ENCODE measurements at places on chromosomes 11 and 22.
A peak's percentile ranks its signal among the peaks of the same experiment; 100 is the strongest.

- no peak for DNase-seq
Measured at GRCh38 chr22:46430961-46431838, 95.7 kb downstream of the TRMU start.

DNA sequence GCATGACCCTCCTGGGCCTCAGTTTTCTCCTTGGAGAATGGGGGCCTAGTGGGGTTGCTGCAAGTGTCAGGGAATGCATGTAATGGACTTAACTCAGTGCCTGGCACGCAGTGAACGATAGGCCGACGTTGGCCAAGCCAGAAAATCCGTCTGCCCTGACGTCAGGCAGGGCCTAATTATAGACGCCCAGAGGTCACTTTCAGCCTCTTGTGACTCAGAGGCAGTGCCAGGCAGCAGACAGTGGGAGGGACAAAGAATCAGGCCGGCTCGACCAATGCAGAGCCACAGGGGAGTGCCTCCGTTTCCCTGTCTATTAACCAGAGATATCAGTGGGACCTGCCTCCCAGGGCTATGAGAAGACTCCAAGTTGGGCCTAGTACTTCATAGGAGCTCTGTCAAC is 115.0 kb downstream of the MN1 start:
- no peak for DNase-seq

- DNase-seq, result no peak
Measured at GRCh38 chr22:38270091-38270992, 2.5 kb downstream of the TMEM184B start.

DNA sequence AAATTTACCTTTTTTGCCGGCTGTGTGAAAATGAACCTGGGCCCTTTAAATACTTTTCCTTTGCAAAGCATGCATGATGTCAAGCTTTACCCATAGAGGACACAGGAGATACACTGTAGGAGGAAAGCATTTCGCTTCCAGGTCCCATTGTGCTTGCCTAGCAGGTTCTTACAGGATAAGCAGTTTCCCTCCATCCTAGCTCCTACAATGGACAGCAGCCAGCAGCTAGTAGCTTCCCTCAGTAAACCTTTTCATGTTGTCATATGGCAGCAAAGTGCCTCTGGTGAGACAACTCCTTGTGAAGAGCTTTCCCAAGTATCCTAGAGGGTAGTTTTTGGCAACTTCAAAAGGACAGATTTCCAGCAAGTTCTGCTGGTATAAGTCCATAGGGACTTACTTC is 78.4 kb downstream of the RBFOX2 start:
- no peak for DNase-seq

GRCh38 chr11:60899046-60899936 is 7.1 kb downstream of the PRPF19 start:
- peak; percentile 28 for DNase-seq

DNA sequence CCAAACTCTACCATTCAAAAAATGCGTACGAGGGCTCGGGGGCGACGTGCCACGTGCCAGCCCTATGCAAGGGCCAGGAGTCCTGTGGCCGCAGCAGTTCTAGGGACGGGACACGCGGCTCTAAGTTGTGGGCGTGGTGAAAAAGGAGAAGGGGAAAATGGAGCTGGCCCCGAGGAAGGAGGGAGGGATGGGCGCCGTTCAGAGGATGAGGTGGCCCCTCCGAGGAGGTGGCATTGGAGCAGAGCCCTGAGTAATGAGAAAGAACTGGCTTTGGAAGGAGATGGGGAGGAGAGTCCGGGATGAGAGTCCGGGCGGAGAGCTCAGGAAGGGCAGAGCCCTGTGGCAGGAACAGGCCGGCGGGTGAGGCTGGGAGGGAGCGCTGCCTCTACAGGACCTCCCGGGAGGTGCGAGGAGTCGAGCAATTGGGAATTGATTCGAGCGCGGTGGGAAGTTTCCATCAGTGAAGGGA is 21.0 kb downstream of the OTUB1 start:
- no peak for DNase-seq

DNA sequence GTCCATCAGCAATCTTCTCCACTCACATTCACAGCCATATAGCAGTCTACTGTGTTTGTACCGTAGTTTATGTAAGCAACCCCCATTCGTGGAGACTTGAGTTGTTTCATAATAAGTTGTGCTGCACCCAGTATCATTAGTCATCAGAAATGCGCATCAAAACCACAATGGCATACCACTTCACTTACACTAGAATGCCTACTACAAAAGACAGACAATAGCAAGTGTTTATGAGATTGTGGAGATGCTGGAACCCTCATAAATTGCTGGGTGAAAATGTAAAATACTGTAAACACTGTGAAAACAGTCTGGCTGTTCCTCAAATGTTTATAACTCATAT is 133.3 kb downstream of the ATXN10 start:
- DNase-seq, result no peak

DNA sequence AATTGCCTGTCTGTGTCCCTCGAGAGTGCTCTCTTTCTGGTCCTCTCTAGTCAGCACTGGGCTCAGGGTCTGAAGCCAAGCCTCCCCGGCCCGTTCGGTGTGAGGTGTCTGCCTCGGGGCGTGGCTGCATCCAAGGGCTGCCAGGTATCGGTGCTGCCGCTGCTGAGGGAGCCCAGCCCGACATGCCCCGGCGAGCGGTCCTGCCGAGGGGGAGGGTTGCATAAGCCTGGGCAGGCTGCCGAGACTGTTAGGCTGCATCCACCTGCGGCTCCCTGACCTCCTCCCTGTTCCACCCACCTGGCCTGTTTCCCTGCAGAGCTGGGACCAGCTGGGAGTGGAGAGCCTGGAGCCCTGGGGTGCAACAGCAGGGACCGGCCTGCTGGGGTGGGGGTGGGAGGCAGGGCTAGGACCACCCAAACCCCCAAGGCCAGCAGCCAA is 6.3 kb downstream of the OVOL1 start:
- no peak for DNase-seq

- no peak for DNase-seq
Measured at GRCh38 chr11:30210357-30210756, 20.5 kb upstream of the FSHB start.

GRCh38 chr22:23212061-23213021 is 32.0 kb downstream of the BCR start:
- no peak for DNase-seq
